ENCODE measurements at places on chromosomes 11 and 22. TPM values are rescaled to one million over a fixed set of nuclear protein-coding genes. Genes with fewer than 3 reads are reported as not detected.

DNA sequence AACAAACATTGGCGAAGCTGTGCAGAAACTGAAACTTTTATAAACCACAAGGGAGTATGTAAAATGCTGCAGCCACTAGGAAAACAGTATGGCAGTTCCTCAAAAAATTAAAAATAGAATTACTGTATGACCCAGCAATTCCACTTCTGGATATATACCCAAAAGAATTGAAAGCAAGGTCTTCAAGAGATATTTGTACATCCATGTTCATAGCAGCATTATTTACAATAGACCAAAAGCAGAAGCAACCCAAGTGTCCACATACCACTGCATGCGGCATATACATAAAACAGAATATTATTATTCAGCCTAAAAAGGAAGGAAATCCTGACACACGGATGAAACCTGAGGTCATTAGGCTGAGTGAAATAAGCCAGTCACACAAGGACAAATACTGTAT lies 85.8 kb downstream of the RELT start:
- no peak for DNase-seq

GRCh38 chr11:10793470-10794255 lies 15.1 kb downstream of the EIF4G2 start:
- no peak for DNase-seq

GRCh38 chr11:102955624-102956023 lies at the start of gene MMP13:
TSS of gene MMP13 (minus strand) at chr11:102955732. CDS start at chr11:102955705, 27 bp downstream.
- no peak for DNase-seq

GRCh38 chr22:48398181-48398905 lies 1429.3 kb downstream of the BRD1 start:
- DNase-seq = no peak

GRCh38 chr11:58796333-58796732 lies 48.2 kb downstream of the GLYATL2 start:
- DNase-seq = no peak

DNA sequence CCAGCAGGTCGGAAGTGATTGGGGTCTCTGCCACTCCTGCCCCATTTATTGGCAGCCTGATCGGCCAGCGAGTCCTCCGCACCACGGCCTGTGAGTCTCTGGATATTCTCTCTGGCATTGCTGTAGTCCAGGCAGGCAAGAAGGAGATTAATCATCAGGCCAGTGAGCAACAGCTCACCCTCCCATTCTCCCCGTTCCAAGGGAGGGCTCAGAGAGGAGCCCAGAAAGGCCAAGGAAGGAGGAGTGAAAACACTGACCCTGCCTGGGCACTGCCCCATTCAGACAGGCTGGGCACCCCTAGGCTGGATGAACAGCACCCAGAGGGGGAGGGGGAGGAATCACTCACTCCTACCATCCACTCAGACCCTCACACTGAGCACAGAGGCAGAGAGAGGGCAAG lies 3.1 kb downstream of the SAA2 start:
- no peak for DNase-seq

GRCh38 chr11:122791836-122792235 lies 46.5 kb upstream of the CRTAM start:
- DNase-seq = no peak

- DNase-seq = no peak
Observed at GRCh38 chr11:1936781-1937615, 10.1 kb upstream of the MRPL23 start.

DNA sequence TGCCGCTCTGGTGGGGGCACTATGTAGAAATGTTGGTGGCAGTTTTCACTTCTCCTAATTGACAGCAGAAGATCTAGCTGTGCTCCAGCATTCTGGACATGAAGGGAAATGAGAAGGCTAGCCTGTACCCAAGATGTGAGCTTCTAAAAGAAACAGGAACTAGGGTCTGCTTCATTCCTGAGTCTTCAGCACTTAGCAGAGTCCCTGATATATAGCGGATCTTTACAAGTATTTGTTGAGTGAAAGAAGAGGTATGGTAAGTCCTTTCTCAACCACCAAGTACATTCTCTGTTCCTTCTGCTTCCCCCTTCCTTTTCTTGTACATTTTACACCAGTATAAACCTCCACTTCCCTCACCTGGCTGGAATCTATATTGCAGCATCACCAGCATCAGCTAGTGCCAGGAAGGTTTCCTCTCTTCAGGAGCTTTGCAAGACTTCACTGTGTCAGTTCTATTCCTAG lies 408.3 kb upstream of the CADM1 start:
- DNase-seq = no peak

- no peak for DNase-seq
Observed at GRCh38 chr11:94100253-94100652, 28.4 kb upstream of the PANX1 start.

DNA sequence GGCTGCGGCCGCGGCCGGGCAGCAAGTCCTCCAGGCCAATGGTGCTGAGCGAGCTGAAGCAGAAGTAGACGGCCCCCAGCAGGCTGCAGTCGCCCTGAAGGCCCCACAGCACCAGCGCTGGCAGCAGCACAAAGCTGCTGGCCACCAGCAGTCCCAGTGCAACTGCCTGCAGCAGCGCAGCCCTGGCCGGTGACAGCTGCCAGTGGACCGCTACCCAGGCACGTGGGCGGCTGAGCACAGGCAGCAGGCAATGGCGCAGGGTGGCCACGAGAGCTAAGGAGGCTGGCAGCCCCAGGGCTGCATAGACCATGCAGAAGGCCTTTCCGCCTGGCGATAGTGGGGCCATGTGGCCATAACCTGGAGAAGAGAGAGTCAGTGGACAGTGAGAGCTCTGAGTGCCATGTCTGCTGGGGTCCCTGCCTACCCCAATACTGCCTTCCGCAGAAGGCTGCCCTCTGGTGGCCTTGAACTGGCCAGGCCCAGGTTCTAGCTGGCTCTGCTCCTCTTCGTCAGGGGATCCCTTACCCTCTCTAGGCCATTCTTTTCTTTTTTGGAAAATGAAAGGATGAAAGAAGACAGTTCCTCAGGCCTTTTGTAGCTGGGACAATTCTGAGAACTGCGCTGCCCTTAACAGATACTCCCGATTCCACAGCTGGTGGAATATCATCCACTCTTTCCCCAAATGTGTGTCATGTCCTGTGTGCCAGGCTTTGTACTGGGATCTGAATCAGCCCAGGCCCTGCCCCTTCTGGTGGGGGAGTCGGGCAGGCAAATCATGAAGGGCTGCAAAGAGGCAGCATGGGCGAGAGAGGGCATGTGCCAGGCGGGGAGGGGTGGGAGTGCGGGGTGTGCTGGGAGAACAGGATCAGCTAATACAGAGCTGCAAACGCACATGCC lies 1.8 kb downstream of the KCNK7 start:
- DNase-seq = peak; percentile 34

- no peak for DNase-seq
Observed at GRCh38 chr22:32951076-32951806, 106.9 kb downstream of the SYN3 start.

GRCh38 chr22:26646158-26646557 lies 11.2 kb upstream of the MIAT start:
- DNase-seq = no peak

GRCh38 chr11:112316971-112317370 lies 56.3 kb upstream of the PLET1 start:
- DNase-seq = no peak

- DNase-seq = no peak
Observed at GRCh38 chr11:98307827-98308491, 712.8 kb upstream of the CNTN5 start.

- DNase-seq = no peak
Observed at GRCh38 chr11:35859301-35859700, 84.6 kb upstream of the LDLRAD3 start.

DNA sequence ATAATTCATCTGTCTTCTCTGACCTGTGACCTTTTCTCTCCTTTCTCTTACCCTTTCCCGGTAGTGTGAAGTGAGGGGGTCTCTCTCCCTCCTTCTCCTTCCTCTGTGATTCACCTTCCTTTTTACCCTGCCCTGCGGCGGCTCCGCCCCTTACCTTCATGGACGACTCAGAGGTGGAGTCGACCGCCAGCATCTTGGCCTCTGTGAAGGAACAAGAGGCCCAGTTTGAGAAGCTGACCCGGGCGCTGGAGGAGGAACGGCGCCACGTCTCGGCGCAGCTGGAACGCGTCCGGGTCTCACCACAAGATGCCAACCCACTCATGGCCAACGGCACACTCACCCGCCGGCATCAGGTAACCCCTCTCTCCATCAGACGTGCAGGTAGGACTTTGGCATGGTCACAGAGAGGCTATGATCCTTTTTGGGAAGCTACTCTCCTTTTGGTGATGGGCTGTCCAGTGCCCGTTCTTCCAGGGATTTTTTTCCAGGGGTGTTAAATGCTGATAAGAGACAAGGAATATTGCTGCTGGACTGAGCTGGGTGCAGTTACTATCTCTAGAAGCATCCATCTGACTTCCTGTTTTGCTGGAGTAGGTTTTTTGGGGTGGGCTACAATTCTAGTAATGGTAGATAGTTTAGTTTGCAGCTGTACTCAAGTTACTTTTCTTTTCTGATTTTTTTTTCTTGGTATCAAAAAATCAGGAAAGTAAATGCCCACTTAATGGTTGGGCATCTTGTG lies 29.9 kb downstream of the CTNND1 start:
- no peak for DNase-seq

DNA sequence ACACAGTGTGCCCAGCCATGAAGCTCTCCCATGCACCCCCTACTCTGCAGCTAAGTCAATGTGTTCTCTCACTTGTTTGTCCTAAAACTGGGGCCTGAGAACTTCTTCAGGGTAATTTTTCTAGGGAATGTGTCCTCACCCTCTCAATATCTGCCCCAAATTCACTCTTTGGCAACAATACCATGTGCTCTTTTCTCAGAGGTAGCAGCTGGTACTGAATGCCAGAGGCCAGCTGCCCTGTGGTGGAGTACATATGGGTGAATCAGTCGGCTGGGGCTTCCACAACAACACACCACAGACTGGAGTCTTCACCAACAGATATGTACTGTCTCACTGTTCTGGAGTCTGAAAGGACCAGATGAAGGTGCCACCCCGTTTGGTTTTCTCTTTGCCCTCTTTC lies 97.7 kb upstream of the TOP3B start:
- no peak for DNase-seq

GRCh38 chr11:129731316-129731715 lies 84.3 kb upstream of the TMEM45B start:
- DNase-seq = no peak

GRCh38 chr11:37926772-37927171 lies 1328.7 kb upstream of the RAG2 start:
- no peak for DNase-seq

- DNase-seq = no peak
Observed at GRCh38 chr11:43489869-43490465, 131.2 kb downstream of the TTC17 start.

DNA sequence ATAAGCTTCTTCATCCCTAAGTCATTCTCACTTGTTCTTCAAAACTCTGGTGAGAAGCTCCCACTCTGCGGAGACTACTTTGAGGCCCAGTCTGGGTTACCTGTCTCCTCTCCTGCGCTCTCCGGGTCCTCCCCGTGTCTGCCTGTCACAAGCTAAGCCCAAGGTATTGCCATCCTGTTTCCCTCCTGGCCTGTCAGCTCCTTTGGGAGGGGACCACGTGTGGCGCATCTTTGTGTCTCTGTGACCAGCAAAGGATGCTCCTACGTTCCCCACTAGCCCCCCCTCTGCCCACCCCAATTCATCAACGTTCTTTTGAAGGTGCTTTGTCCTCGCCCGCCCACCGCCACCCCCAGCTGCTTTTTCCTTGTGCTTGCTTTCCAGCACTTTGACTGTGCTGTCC lies 31.8 kb upstream of the FBLN1 start:
- no peak for DNase-seq

DNA sequence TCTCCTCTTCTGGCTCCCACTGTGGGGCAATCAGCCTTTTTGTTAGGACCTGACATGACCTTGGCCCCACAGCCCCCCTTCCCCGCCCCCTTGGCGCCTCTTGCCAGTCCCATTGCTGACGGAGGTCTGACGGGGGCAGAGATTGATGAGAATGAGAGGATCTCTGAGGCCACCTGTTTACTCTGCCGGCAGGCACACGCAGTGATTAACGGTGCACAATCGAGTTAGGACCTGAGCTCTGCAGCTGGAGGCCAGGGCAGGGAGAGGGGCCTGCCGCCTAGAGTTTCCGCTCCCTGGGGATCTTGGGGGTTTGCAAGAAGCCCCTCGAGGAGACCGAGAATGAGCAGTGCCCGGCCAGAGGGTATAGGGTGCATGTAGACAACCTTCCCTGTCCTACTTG lies 6.8 kb upstream of the CHRM1 start:
- no peak for DNase-seq

DNA sequence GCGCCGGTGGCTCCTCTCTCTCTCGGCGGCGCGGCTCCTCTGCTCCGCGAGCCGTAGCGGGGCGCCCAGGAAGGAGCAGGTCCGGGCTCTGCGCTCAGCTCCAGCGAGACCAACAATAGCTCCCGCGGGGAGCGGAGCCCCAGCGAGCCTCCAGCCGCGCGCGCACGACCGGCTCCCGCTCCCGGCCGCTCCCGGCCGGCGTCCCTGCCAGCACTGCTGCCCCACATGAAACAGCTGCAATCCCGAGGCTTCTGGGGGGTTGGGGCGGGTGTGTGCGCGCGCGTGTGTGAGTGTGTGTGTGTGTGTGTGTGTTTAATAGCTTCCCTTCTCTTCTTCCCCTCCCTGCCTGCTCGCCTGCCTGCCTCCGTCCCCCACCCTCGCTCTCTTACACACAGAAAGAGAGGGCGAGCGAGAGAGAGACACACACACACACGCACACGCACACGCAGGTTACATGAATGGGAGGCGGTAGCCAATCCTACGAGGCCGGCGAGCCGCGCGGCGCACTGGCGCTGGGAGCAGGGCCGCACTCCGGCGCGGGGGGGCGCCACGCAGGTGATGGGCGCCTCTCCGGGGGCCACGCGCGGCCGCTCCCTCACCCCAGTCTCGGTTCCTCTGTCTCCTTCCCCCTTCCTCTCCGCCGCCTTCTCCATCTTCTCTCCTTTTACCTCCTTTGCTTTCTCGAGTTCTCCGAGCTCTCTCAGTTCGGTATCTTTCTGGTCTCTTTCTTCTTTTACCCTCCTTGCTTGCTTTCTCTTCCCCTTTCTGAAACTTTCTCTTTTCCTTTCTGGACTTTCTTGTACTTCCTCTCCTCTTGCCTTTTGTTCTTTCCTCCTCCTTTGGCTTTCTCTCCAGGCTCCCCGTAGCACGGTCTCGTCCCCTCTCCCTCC lies at the start of gene TENM4:
TSS of gene TENM4 (minus strand) at position 460 of the 890 bp plus-strand sequence. CDS start 371,086 bp downstream, outside the sequence.
- DNase-seq = peak; percentile 65

- no peak for DNase-seq
Observed at GRCh38 chr22:45197606-45198462, 34.1 kb downstream of the NUP50 start.

CD59 gene
- 160 TPM for total RNA-seq

INPP5J gene
- total RNA-seq = 11.2 TPM

KCNQ1OT1 gene
- 1.9 TPM for total RNA-seq

OSBPL5 gene
- 9.8 TPM for total RNA-seq

MRPL16 gene
- total RNA-seq = 23.4 TPM

CRYAB gene
- total RNA-seq = 66.6 TPM

APOA4 gene
- not detected for total RNA-seq

PHLDA2 gene
- total RNA-seq = 9.0 TPM

MYEOV gene
- total RNA-seq = 3.8 TPM

CSNK1E gene
- 57.5 TPM for total RNA-seq

CHRM4 gene
- total RNA-seq = 0.17 TPM

OVCH2 gene
- total RNA-seq = not detected

TMEM138 gene
- 13.7 TPM for total RNA-seq

BTG4 gene
- not detected for total RNA-seq

RASGRP2 gene
- total RNA-seq = 2.8 TPM
